ENCODE measurements at places on chromosomes 6 and 20.

- DNase-seq: no peak
Observed at GRCh38 chr20:11296221-11296620, 621.5 kb upstream of the BTBD3 start.

DNA sequence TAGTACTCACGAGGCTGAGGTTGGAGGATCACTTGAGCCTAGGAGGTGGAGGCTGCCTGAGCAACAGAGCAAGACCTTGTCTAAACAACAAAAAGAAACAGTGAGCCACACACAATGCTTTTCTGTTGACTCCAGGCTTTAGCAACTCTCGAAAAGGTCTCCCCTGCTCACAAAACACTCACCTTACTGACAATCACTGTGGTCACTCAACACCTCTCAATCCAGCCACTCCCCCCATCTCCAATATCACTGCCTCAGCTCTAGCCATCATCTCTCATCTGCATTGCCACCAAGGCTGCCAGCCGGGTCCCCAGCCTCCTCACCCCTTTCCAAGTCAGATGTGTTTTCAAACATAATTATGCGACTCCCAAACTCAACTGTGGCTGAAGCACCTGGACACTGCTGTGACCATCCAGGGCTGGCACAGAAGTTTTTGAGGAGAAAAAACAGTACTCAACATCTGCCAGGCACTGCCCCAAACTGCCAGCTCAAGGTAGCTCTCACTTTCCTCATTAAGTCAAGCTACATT, 218.0 kb upstream of the ARID1B start:
- DNase-seq: no peak

DNA sequence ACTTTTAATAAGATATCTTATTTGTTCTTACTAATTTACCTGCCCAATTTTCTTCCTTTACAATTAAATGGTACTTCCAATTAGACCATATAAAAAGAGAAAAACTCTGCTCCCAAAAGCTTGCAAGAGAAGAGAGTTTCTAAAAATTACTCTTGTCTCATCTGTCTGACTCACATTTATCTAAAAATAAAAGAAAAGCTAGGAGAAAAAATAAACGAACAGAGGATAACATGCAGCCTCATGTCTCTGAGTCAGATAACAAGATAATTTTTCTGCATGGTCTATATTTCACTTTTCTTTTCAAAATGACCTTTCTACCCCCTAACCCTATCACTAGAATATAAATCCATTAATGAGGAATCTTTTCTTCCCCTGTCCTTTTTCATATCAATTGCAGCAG, 127.2 kb upstream of the TCF21 start:
- no peak for DNase-seq

DNA sequence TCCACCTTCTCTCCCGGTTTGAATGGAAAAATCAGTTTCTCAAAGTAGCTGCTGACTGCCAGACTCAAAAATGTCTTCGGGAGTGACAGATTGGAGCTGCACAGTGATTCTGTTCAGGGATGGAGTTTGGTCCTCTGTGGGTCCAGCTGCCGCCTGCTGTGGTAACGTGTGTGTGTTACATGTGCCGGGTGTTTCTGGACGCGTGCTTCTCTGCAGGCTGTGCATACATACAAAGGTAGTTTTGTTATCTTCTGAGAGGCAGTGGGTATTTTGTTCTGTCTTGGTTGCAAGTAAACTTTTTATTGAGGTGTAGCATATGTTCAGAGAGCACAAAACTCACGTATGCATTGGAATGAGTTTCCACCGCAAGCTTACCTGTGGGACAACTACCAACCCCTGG, 41.3 kb upstream of the NAA20 start:
- DNase-seq: no peak

DNA sequence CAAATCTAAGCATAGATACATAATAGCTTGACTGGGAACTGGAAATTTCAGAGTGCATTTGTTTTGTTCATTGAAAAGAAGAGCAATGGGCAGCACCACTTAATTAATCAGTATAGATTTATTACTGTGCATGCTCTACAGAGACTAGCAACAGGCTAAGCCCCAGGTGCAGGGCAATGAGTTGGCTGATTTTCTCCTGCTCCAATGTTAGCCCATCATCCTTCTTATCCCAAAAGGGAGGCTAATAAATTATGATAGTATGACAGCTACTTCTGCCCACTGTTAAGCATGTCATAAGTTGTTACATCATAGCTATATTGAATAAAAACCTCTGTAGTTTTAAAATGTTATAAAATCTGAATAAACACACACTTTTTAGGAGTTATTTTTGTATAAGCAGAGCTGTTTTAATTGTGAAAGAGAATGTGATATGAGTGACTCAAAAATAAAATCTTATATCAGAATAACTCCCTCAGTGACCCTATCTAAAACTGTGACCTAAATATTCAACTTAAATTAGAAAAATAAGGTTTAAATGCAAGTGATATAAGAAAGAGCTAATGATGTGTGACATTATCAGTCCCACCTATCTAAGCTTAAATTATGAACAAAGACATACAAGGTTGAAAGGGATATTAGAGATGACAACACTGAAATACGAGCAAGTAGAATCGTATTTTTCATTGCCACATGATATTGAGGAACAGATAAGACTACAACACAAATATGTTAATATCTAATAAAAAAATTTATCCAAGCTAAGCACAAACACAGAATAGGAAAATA, 967.3 kb upstream of the ADGRB3 start:
- DNase-seq: no peak

DNA sequence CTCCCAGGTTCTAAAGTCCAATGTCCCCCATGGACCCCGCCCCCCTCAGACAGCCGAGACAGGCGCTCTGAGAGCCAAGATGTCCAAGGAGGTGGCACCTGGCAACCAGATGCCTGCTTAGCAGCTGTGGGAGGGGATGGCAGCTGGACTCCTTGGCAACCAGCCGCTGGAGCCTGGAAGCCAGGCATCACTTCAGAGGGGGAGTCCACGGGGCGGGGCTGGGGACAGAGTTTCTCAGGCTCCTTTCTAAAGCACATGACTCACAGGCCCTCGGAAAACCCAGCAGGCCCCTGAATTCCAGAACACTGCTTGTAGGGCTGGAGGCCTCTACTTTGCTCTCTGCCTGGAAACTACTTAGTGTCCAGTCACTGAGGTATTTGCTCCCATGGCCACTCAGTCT, 51.5 kb downstream of the PREX1 start:
- no peak for DNase-seq

DNA sequence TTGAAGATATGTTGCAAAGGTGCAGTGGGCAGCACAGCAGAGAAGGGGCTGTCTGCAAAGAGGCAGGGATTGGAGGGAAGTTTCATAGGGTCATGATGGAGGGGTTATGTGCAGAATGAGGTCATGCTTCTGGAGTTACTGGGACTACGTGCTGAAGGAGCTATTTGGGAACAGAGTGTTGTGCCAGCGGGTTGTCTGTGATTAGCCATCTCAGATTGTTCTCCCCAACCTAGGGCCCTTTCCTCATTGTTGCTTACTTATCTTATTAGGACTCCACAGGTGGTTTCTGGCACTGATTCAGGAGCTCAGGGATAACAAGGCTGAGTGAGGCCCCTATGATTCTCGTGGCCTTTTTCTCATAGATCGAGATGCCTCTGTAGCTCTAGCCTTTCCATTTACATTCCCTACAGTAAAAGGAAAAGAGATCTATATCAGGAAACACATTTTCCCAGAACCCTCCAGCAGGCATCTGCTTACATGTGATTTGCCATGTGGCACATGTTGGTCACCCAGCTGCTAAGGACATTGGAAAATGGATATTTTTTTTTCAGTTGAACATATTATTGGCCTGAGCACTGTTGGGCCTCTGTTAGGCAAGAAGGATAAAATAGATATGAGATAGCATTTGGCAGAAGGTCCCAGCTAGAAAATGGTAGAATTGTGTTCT, 429.6 kb upstream of the PLCB4 start:
- DNase-seq: no peak

DNA sequence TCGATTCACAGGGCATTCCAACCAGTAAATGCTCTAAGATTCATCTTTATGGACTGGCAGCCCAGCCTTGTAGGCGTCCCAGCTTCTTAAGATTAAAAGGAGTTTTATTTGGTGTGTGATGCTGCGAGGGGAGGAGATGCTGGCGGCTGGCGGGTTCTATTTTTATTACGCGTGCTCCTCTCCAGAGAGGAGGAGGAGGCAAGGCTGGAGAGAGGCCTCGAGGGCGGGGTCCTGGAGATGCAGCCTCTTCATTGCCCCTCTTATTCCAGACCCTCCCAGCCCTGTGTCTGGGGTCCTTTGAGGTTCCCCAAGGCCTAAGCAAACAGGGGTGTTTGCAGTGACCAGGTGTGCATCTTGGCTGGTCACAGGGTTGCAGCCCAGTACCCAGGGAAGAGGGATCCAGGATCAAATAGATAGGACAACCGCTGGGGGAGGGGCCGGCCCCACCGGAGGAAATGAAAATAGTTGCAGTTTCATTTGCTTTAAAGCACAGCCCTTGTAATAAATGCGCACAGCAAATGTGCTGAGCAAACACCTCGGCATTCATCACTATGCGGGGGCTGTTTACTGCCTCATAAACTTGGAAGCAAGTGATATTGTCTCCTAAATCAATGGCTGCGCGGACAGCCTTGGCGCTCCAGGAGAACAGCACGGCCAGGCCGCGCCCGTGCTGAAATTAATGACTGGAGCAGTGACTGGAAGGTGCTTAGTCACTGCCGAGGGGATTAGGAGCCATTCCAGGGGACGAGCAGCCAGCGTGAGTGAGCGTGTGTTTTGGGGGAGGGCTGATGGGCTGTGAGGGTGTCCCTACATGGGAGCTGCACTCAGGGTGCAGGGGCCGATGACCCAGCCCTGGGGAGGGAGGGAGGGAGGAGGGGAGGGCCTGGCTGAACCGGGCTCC, 83.0 kb downstream of the TMEM242 start:
- peak; percentile 73 for DNase-seq
